ENCODE measurements at places on chromosomes 4 and X. TPM values are rescaled to one million over a fixed set of nuclear protein-coding genes. Genes with fewer than 3 reads are reported as not detected.

DNA sequence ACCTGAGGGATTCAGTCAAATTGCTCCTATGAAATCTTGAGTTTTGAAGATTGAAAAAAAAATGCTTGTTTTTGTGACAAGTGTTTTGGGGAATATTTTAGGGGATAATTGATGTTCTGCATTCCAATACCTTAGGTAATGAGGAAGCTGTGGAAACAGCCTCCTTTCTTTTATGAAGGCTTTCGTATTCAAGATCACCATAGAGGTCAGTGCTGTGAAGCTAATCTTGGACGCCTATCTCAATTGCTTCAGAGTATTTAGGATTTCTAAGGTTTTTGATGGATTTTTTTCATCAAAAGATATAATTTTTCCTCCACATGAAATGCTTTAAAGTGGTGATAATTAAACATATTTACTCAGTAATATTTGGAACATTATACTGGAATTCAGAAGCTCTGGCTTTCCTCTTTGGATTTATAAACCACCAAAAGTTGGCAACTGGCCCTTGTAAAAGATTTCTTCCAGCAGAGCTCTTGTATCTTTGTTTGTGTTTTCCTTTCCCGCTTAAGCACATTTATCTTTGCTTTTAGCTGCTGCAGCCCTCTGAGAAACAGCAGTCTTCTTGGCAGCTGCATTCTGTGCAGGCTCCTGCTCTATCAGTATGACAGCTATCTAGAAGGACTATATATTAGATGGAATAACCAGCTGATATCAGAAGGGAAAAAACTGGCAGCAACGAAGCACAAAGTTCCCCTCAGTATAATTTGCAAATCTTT, 63.7 kb downstream of the HMGB2 start:
- no peak for DNase-seq

DNA sequence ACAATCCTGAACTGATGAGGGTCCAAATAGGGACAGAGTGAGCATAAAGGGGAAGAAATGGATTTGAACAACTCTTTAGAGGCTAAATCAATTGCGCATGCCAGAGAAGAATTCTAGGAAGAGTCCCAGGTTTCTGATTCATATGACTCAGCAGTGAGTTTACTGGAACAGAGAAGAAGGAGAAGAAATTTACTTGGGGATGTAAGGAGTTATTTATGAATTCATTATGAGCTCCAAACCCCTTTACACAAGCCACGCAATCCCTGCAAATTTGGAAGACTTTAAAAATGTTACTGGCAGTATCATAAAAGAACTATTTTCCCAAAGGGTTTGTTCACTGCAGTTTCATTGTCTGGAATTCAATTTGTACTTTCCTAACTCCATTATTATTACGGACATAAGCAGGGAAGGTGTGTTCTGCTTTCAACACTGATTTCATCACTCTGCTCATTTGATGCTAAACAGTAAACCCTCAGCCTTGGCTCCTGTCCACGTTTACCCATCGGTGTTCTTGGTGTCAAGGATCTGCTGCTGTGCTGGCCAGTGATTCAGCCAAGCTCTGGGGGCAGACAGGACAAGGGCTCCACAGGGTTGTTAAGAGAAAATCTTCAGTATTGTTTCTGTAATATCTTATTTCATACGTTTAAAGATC, 273.7 kb downstream of the HNRNPD start:
- DNase-seq = no peak

- no peak for DNase-seq
Measured at GRCh38 chr4:25146076-25146475, 14.2 kb downstream of the SEPSECS start.

GRCh38 chr4:150582146-150582872, at the start of gene MAB21L2:
MAB21L2 (plus strand) TSS chr4:150582151; CDS start chr4:150583030, 879 bp downstream.
- DNase-seq = no peak

- DNase-seq = no peak
Measured at GRCh38 chr4:20287246-20287645, 35.5 kb downstream of the SLIT2 start.

- no peak for DNase-seq
Measured at GRCh38 chr4:146949559-146949958, 3.9 kb upstream of the TTC29 start.

The VCX3B gene
- total RNA-seq = not detected

The ASMT gene
- total RNA-seq = not detected

DNA sequence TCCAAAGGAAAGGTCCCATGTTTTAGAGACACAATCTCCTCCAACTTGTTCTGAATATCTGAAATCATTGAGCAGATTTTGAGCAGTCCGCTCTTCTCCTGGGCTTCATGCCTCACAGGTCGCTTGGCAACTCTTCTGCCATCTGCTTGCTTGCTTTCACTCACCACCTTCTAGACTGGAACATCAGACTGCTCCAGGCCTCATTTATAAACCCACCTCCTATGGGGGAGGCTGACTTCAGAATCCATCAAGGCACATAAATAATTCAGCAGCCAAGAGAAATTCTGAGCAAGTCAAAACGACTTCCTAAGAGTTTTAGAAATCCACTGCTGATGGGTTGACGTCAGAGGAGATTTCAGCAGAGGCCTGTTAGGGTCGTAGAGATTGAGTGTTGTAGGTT, 64.1 kb downstream of the FAM184B start:
- DNase-seq = no peak

The MAGEA1 gene
- not detected for total RNA-seq

The CXCL6 gene
- total RNA-seq = not detected

- peak; percentile 19 for DNase-seq
Measured at GRCh38 chr4:7359400-7360062, 75.2 kb downstream of the PSAPL1 start.

GRCh38 chr4:84159762-84160161, 339.3 kb downstream of the NKX6-1 start:
- no peak for DNase-seq

- DNase-seq = no peak
Measured at GRCh38 chr4:90219822-90220221, 92.6 kb downstream of the CCSER1 start.

The NPFFR2 gene
- not detected for total RNA-seq

Data from chondrocyte (in vitro differentiated cells).